ENCODE measurements at places on chromosomes 11 and 22. TPM values are rescaled to one million over a fixed set of nuclear protein-coding genes. Genes with fewer than 3 reads are reported as not detected.

DNA sequence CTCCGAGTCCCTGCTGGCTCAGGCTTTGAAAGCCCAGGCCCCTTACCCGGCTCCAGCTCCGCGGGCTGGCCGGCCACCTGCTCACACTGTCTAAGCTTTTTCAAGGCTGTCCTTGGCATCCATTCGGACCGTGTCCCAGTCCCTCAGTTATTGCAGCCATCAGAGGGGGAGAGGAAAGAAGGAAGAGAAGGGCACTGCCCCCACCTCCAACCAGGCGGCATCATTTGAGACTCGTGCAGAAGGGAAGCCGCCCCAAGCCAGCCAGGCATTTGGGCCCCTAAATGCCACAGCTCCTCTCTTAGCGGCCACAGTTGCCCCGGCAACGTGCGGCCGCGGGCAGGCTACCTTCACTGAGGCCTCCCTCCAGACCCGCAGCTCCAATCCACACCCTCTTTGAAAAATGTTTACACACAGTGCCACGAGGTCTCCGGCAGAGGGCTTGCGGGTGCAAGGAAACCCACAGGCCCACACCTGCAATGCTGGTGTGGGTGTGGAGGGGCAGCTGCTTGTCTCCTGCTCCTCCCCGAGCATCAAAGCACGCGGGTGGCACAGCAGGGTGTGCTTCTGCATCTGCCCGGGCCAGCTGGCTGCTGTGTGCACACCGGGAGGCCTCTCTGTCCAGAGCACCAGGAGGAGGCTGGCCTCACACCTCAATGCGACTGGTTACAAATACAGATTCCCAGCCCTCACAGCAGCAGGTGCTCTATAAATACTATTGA is 124.4 kb downstream of the CTTN start:
- no peak for DNase-seq

GRCh38 chr11:9750551-9750950 is 86.7 kb downstream of the SWAP70 start:
- DNase-seq = no peak

- no peak for DNase-seq
Observed at GRCh38 chr11:128355558-128355957, 231.8 kb downstream of the ETS1 start.

- DNase-seq = no peak
Observed at GRCh38 chr22:40452730-40453487, 82.5 kb downstream of the SGSM3 start.

- no peak for DNase-seq
Observed at GRCh38 chr11:1920128-1920908, 815 bp downstream of the TNNT3 start.

GRCh38 chr11:46238078-46238966 is 39.1 kb upstream of the CREB3L1 start:
- DNase-seq = peak; percentile 90

- no peak for DNase-seq
Observed at GRCh38 chr11:104688731-104689130, 209.5 kb downstream of the CASP12 start.

DNA sequence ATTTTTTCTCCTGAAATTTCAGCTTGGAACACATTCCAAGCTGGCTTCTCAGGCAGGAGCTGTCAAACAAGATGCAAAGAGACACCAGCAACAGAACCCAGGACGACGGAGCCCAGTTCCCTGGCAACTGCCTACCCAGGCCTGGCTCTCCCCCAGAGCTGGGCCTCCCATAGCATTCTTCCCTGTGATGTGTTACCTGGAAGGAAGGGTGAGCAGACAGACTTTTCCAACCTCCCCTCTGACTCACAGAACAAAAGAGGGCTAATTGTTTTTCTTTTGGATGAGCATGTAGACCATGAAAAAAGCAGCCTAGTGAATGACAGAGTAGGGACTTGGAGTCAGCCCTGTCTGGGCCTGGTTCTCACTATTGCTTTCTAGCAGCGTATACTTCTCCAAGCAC is 55.3 kb upstream of the BMAL1 start:
- DNase-seq = no peak

GRCh38 chr22:42562279-42562678 is 8.5 kb downstream of the SERHL2 start:
- DNase-seq = peak; percentile 91

DNA sequence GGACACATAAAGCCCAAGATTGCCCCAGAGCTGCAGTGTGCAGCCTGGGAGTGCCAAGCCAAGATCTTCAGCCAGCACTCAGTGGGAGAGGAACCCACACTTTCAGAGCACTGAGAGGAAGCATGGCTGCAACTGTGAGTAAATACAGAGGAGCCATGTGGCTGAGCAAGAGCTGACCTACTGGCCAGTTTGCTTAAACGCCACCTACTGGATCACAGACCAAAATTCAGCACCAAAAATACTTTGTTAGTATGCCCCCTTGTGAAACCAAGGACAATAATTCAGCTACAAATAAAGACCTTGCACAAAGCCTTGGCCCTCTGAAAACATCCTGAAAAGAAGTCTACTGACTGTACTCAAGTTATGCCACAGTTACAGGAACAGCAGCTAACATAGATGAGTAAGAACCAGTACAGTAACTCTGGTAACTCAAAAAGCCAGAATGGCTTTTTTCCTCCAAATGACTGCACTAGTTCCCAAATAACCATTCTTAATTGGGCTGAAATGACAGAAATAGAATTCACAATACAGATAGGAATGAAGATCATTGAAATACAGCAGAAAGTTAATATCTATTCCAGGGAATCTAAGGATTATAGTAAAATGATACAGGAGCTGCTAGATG is 10.1 kb upstream of the OR4A15 start:
- DNase-seq = no peak

DNA sequence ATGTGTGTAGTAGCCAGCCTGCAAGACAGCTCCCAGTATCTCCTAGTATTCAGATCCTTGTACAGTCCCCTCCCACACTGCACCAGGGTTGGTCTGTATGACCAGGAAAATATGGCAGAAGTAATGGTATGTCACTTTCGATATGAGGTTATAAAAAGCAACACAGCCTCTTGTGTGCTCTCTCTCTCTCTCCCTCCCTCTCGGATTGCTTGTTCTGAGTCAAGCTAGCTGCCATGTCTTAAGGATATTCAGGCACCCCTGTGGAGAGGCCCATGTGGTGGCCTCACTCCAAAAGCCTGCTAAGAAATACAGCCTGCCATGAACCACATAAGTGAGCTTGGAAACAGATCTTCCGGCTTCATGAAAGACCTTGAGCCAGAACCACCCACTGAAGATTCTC is 25.4 kb downstream of the FXYD6 start:
- DNase-seq = peak; percentile 59

DNA sequence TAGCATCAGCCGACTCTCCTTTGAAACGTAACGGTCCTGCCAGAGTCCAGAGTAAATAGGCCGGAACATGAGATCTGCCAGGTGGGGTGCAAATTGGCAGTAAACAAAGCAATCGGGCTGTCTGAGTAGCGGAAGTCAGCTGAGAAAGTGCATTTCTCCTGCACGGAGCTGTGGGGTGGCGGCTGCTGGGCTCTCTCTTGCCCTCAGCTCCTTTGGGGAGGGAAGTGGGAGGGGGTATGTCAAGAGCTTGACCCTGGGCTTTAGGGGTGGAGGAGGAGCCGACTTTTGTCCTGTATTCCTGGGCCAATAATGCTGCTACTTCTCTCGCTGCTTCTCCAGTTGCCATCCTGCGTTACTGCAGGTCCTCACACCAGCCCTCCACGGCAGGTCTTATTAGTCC is 11.6 kb downstream of the GRIK4 start:
- DNase-seq = peak; percentile 37

DNA sequence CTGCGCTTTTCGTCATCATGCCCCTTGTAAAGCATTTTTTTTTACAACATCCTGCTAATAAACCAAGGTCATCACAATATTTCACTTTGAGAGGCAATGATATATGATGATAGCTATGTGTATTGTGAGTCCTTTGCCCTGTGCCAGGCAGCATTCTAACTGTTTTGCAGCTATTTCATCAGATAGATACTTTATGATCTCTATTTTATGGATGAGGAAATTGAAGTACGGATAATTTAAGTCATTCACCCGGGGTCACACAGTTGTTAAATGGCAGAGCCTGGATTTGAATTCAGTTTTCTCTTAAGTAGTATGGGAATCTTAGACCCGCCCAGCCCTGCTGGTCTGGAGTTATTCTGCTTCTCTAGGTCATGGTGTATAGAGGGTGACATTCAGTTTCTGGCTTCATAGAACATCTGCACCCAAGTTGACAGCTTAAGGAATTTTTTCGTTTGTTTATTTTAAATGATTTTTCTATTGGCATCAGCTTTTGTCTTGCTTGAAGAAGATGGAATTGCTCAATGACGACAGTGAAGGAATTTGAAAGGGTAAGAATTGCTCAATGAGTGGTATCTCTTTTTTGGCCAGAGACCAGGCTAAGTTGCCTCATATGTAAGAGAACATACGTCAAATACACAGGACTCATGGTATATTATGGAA is 926 bp downstream of the PRR5L start:
- no peak for DNase-seq

DNA sequence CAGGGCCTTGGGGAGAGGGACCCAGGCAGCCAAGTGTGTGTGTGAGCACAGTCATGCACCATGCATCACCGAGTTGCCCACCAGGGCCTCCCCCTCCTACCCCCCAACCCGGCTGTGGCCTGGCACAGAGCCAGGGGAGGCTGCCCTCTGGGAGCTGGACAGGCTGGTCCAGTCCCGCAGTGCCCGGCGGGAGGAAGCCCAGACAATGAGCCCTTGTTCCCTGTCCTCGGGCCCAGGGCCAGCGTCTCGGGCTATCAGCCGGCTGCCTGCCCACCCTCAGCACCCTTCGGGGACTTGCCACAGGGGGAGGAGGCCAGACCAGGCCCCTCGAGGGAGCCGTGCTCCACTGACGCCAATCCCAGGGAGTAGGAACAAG is 4.5 kb downstream of the LRRC75B start:
- no peak for DNase-seq

DNA sequence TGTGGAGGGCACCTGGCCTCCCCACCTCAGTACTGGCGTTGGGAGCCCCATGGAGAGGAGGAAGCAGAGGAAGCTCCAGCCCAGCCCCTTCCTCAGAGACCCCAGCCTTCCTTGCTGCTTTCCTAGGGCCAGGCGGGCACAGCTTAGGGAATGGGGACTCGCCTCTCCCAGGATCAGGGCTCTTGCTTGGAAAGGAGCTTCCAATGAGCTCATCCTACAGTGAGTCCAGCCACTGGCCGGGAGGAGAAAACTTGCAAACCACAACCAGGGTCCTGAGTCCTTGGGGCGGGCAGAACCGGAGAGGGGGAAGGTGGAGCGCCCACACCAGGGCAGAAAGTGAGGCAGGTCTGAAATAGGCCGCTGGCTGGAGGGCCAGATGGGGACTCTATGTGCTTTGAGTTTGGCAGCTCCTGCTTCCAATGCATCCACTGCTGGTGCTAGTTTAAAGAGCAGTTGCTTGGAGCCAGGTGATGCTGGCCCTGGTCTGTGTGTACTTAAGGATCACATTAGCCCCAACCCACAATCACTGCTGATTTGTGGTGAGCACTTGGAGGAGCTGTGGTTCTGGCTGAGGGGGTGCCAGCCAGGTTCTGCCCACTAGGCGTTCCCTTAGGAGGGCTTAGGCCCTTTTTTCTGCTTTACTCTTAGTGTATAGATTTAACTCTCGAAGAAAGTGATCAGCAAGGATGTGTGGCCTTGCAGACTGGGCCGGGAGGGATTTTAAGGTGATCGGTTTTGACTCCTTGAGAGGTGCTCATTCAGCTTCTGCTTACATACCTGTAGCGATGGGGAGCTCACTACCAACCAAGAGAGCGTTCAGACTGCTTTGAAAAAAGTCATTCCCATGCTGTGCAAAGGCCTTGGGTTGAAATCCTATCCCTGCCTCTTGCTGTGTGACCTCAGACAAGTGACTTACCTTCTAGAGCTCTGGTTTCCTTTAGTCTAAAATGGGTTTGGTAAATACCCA is 81.9 kb downstream of the TP53I11 start:
- no peak for DNase-seq

Gene PRRG4
- total RNA-seq = 1.0 TPM

Gene SLC22A8
- total RNA-seq = 0.18 TPM

Gene HBG2
- total RNA-seq = 0.37 TPM

Gene PANX3
- not detected for total RNA-seq

Gene TMPRSS6
- total RNA-seq = not detected

Gene AMPD3
- 2.7 TPM for total RNA-seq

Gene RANBP1
- 62.8 TPM for total RNA-seq

Gene GSTT2B
- 11.1 TPM for total RNA-seq

Data from ovary (tissue), 10 donors.